ENCODE measurements at places on chromosomes 2 and 18.

GRCh38 chr2:130302164-130302886 is 40.4 kb upstream of the IMP4 start:
- DNase-seq, result no peak

DNA sequence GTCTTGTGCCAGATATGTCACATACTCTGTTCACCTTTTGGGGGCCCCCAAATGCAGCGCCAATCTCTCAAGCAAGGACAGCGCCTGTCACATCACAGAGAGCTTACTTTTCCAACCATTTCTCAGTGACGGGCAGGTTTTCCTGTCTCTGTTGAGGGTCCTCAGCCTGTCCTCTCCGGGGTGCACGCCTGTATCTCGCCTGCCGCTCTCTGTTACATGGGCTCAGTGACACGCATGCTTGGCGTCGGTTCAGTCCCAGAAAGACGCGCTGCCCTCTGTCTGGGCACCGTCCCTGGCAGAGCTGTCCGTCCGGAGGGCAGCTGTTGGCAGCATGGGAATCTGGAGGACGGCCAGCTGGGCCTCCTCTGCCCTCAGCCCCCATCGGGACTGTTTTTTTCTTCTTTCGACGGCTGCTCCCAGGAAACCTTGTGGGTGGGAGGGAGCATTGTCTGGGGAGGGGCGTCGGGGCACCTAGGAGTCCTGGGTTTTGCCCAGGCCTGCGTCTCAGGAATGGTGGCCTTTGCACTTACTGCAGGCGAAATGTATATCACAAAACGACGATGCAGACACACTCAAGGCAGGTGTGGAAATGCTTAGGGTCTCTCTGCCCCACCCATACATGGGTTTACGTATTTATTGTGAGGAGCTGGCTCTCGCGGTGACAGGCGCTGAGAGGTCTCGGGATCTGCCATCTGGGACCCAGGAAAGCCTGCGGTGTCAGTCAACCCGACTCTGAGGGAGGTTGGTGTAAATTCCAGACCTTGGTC is 30.9 kb downstream of the RTP5 start:
- no peak for DNase-seq

DNA sequence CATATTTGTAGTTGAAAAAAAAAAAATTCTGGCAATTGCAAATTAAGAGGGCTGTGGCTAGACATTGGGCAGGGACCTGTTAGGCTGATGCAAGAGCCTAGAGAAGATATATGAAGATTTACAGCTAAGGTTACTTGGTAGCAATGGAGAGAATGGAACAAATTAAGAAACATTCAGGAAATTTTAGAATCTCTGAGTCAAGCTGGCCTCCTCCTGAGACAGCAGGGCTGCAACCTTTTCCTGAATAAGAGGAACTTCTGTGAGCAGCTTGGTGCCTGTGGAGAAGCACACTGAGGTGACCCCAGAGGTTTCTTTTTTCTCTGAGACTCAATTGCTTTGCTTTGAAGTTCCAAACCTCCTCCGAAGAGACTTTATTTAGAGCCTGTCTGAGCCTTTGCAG is 118.6 kb upstream of the LRATD1 start:
- DNase-seq, result no peak

- no peak for DNase-seq
Measured at GRCh38 chr2:239061824-239062570, 214.1 kb downstream of the TWIST2 start.

DNA sequence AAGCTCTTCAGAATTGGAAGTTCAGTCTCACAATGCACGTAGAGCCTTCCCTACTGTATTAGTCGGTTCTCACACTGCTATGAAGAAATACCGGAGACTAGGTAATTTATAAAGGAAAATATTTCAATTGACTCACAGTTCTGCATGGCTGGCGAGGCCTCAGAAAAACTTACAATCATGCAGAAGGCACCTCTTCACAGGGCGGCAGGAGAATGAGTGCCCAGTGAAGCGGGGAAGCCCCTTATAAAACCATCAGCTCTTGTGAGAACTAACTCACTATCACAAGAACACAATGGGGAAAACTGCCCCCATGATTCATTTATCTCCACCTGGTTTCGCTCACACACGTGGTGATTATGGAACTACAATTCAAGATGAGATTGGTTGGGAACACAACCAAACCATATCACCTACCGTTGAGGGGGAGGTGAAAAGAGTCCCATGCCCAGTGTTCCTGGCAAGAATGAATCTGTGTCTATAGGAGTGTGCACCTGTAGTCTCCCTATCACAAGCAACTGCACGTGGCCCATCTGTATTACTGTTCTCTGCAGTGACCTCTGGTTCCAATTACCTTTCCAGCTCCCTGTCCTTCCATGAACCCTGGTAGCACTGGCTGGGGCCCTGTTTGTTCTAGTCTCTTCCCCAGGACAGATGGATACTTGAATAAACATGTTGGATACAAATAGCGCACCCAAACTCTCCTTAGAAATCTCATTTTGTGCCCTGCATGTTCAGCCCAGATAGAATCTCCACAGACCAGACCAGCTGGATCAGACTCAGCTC is 44.4 kb upstream of the ATL2 start:
- no peak for DNase-seq

GRCh38 chr2:25089605-25090315 is 47.9 kb downstream of the EFR3B start:
- DNase-seq, result no peak

Data from stimulated activated CD8-positive, alpha-beta memory T cell treated with anti-CD3 and anti-CD28 coated beads, Interleukin-15, amount 100 ng/mL, for 24 hours (primary cell).